GDM1 (cell line): ENCODE measurements at places on chromosomes 5 and 9.

- DNase-seq = no peak
Measured at GRCh38 chr5:98796197-98796972, 22.9 kb downstream of the RGMB start.

GRCh38 chr9:79572608-79573411 lies 1.0 kb downstream of the TLE4 start:
- no peak for DNase-seq

DNA sequence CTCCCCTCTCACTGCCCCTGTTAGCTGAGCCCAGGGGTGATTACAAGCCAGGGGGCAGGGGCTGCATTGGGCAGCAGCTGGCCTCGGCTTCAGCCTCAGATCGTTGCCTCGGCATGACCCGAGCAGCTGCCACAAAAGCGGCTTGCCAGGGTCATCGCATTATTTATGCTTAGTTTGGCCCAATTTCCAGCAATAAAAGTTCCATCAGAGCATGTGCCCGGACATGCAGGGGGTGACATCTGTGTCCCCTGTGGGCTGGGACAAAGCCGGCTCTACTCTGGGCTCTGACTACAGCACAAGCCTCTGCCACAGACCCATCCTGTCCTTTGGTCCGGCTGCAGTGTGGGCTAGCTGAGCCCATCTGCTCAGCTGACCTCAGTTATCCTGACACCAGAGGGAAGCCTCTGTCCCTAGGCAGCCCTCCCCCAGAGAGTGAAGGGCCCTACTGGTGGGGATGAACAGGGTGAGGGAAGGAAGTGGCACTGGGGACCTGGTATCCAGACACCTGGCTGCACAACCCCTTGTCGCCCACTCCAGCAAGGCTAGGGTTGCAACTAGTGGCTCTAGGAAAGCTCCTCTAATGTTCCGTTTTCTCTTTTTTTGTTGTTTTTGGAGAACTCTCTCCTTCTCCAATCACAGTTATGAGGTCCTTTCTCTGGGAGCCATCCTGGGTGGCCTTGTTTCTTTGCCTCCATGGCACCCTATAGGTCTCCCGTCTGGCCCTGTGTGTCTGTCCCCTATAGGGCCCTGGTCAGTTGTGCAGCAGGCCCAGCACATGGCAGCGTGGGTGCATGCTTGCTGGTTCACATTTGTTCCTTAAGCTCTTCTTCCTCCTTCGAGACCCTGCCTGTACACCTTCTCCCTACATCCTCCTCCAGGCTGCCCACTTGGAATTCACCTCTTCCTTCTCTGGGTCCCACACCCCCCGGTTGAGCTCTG lies 13.3 kb upstream of the GADD45G start:
- no peak for DNase-seq

DNA sequence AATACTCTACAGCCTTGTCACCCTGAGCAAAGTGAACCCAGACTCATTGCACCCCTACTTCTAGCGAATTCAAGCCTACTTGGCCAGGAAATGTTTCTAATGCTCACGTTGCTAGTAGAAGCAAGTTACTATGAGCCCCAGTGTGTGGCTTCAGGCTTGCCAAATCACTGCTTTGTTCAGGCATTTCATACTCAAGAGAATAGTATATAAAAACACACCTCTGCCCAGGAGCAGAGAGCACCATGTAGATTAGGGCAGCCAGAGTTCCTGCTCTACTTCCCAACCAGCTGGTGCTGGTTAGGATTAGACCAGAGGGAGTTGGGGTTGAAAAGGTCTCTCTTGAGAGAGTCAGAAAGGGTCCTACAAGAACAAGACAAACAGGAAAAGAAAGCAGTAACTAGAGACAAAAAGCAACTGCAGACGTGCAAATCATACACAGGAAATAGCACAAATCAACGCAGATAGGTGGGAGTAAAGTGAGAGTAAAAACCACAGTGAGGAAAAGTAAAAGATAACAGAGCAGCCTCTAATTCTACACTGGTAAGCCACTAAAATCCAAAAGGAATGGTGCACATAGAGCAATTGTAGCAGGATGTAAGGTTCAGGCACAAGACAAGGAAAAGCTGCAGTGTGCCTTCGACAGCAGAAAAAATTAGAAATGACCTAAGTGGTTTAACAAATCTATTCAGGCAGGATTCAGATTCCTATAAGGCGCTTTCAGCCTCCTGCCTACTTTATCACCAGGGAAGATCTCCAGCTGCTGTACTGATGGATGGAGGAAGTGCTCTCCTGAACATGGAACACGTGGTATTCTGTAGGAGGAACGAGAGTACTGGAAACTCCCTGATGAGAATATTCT lies 49.6 kb upstream of the KIF2A start:
- no peak for DNase-seq

- DNase-seq = no peak
Measured at GRCh38 chr9:90142580-90142979, 500.0 kb downstream of the DIRAS2 start.

DNA sequence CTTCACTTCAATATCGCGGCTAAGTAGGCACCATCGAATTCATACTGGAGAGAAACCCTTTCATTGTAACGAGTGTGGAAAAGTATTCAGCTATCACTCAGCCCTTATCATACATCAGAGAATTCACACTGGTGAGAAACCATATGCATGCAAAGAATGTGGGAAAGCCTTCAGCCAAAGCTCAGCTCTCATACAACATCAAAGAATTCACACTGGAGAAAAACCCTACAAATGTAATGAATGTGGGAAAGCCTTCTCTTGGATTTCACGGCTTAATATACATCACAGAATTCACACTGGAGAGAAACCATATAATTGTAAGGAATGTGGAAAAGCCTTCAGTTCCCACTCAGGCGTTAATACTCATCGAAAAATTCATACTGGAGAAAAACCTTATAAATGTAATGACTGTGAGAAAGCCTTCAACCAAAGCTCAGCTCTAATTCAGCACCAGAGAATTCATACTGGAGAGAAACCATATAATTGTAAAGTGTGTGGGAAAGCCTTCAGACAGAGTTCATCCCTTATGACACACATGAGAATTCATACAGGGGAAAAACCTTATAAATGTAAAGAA lies 9.5 kb downstream of the ZNF879 start:
- no peak for DNase-seq

GRCh38 chr9:4725706-4726442 lies 15.1 kb downstream of the AK3 start:
- DNase-seq = no peak

DNA sequence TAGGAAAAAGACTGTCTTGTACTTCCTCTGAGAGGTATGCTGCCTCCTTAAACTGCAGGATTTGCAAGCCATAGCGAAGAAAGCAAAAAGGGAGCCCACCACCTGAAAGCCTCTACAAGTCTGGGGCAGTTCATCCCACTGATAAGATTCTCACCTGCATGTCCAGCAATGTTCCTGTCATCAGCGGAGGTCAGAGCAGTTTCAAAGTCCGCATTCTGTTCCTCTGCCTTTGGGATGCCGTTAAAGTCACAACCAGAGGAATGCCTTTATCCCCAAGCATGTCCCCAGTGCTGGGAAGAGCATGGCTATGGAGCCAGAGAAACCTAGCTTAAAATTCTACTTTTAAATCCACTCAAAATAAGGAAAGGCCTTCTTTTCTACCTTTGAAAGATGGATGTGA lies 220.5 kb downstream of the GLIS3 start:
- no peak for DNase-seq

GRCh38 chr5:893711-894110 lies 1.0 kb downstream of the TRIP13 start:
- DNase-seq = no peak
